Memory B cell (primary cell): ENCODE measurements at places on chromosomes 3 and 15.

DNA sequence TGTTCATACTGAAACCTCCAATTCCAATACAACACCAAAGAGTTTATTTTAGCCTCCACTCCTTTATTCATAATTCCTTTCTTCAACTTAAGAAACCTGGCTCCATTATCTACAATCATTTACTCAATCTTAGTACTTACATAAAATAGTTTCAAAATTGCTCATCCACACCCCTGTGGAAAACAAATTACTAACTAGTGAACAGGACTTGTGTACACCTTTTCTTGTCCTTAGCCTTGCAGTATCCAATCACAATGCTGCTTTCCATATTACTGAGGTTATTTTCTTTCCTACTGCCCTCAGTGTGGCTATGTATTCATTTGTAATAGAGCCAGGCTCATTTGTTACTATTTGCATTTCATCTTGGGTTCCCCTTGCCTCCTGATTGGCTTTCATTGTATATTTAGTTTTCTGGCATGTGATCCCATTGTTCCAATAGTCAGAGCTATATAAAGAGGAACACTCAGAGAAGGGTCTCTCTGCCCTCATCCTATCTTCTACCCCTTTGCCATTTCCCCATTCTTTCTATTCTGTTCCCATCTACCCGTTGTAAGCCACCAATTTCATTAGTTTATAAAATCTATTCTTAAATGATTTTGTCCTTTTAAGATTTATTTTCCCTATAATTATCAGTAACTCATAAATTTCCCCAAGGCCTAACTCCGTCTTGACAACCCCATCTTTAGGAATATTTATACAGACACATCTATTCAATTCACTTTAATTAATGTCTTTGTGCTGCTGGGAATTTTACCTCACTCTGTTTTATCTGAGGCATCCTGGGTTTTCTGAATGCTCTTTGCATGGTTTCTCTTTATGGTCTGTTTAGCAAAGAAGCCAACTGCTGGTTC, 67.9 kb upstream of the RBP1 start:
- DNase-seq, result no peak

- DNase-seq, result no peak
These were observed 49.1 kb downstream of the PCOLCE2 start for GRCh38 chr3:142839831-142840230.

GRCh38 chr15:100206643-100207042, 135.1 kb downstream of the ADAMTS17 start:
- no peak for DNase-seq

DNA sequence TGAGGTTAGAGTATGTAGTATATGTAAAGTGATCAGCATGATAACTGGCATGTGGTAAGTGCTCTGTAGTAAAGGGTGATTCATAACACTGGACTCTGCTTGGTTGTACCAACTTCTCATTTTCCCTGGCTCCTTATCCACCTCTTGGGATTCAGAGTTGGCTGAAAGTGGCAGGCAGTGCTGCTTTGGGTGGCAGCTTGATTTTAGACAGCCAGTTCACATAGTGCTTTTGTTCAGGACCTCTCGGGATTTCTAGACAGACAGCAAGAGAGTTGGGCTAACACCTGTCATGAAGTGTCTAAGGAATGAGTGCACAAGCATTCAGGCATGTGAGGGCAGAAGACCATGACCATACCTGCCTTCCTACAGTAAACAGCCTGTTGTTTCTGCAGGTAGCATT, 69.0 kb downstream of the RBM6 start:
- no peak for DNase-seq
